ENCODE measurements at places on chromosomes 1 and 21.

DNA sequence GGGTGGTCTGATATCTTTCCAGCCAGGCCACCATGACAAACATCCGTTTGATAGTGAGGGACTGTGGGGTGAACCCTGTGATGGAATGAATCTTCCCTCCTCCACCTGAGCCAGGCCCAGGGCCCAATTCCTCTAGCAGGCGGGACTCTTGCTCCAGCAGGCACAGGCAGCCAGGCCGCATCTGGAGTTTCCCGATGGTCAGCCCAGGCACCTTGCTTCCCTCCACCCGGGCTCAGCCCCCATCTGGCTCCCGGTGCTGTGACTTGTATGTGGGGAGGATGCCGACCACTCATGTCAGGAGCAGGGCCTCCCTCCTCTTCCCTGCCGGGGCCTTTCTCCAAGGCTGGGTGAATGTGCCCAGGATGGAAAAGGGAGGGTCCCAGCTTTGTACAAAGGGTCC lies 21.0 kb downstream of the KCNAB2 start:
- DNase-seq: no peak

DNA sequence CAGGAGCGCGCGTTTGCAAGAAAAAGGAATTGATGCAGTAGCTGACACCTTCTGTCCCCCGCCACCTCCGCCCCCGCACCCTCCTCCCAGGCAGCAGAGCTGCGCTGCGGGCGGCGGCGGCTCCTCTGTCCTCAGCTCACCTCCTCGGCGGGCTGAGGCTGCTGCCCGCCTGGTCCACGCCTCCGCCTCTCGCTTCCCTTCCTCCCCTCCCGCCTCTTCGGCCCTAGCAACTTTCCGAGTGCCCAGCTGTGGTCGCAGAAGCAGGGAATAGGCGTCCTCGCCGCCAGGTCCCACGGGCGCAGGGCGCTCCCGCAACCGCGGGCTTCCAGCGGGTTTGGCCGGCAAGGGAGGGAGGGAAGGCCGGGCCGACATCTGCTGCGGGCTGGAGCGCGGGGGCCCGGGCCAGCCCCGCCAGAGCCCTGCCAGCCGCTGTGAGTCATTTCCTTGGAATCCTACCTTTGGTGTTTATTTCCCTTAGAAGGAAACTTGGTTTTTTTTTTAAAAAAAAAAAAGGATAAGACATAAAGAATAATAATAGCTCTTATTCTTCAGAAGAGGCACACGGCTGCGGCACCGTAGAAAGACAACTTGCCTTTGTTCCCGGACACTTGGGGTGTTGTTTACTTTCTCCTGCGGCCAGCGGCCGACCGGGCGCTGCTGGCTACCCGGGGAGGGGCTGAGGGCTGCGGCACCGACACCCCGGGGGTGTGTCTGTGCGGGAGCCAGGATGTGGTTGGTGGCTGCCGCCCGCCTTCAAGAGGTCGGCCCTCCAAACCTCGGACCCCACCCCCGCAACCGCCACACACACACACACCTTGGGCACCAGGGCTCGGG lies 1.1 kb downstream of the SERTAD4 start:
- DNase-seq: peak; percentile 67

- no peak for DNase-seq
Observed at GRCh38 chr1:9044236-9044635, 18.0 kb upstream of the SLC2A7 start.

GRCh38 chr1:77463216-77463615 lies 181.4 kb downstream of the AK5 start:
- DNase-seq: no peak

GRCh38 chr1:13687151-13687715 lies 12.8 kb upstream of the PRDM2 start:
- DNase-seq: no peak

- no peak for DNase-seq
Observed at GRCh38 chr1:241140670-241141069, 216.3 kb downstream of the RGS7 start.
